ENCODE measurements at places on chromosomes 5 and 9.
A peak's percentile ranks its signal among the peaks of the same experiment; 100 is the strongest.

GRCh38 chr5:10030219-10030831 lies 219.4 kb downstream of the ATPSCKMT start:
- DNase-seq = no peak

GRCh38 chr5:110968246-110969005 lies 103.1 kb upstream of the TSLP start:
- DNase-seq = no peak

GRCh38 chr5:148391422-148391821 lies 7.7 kb downstream of the FBXO38 start:
- DNase-seq = no peak

DNA sequence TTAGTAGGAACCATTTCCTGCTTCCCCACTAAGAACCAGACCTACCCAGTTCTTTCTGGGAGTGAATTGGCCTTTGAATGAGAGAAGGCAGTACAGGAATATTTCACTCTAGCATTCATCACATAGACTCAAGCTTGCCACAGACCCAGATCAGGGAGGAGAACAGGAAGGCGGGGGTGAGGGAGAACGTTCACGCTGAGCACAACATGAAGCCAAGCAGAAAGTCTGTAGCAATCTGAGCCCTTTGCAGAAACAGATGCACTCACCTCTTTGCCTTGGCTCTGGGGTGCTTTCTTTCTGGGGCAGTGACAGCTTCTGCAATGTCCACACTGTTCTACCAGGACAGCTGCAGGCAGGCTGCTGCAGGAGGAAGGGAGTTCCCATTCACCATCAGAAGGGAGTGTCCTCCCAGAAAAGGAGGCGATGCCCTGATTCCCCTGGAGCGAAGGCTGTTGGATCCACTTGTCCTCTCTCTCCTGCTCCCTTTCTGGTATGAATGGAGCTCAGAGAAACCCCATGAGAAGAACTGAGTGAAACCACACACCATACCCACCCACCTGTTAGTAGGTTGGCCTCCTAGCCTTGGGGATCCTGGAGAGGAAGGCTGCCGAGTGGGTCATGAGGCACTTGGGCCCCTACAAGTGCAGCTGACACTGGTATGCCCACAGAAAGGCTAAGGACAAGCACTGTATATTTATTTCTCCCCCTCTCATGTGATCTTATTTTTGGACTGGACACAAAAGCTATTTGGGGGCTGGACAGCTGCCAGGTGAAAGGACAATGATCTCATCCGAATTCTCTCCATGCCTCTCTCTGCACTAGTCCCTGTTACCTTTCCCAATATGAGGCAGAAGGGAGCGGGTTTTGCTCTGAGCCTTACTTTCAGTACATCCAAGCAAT lies 11.7 kb upstream of the FGF1 start:
- no peak for DNase-seq

- DNase-seq = no peak
Observed at GRCh38 chr5:82142928-82143577, 135.1 kb downstream of the RPS23 start.

DNA sequence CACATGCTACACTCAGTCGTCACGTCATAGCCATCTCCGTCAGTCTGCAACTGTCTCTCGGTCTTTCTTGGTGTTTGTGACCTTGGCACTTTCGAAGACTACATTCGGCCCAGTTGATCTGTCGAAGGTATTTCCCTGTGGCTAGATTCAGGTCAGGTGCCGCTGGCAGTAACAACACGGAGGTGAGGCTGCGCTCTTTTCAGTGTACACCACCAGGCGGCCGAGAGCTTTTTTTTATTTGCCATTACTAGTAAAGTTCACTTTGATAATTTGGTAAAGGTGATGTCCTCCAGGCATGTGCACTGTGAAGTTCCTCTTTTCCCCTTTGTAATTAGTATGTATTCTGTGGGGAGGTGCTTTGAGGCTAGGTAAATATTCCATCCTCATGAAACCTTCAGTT lies 49.7 kb downstream of the RNF130 start:
- DNase-seq = no peak

- no peak for DNase-seq
Observed at GRCh38 chr5:76257897-76258296, 145.2 kb upstream of the IQGAP2 start.

- no peak for DNase-seq
Observed at GRCh38 chr9:129932303-129933151, 97.3 kb downstream of the USP20 start.

GRCh38 chr9:8901146-8901545 lies 1101.6 kb upstream of the DMAC1 start:
- DNase-seq = no peak

GRCh38 chr9:105296445-105296844 lies 52.0 kb downstream of the SLC44A1 start:
- no peak for DNase-seq

GRCh38 chr5:96654209-96654608 lies 8.0 kb upstream of the CAST start:
- DNase-seq = no peak

- no peak for DNase-seq
Observed at GRCh38 chr9:20225826-20226225, 396.5 kb downstream of the MLLT3 start.

DNA sequence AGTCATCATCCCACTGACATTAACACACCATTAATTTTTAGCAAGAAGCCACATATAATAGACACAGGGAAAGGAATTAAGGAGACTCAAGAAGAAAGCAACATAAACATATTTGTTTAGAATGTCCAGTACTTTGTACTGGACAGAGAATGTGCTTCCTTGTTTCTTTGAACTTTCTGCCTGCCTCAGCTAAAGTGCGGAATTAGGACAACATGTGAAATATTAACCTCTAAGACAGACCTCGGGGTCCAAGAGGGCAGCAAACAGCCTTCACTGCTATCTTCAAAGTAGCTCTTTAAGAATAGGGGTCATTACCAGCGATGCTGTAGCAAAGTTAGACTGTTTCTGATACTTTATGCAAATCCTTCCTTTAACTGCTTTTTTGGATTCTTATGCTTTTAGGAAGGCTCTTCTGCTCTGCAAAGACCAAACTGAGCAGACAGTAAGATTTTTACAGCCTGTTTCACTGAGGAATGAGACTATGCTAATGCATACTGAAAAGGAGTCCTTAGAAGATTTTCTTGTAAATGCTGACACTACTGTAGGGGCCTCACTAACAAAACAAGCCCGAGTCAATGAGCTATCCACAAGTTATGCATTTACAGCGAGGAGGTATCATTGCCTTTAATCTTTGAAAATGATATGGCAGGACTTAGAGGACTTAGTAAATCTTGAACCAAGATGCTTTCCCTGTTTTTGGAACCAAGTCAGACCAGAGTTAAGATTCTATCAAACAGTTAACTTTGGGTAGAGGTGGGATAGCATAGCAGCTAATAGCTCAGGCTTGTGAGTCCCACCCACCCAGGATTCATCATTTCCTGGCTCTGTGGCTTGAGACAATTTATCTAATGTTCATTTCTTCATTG lies 23.8 kb downstream of the DAB2 start:
- no peak for DNase-seq

- DNase-seq = no peak
Observed at GRCh38 chr9:31597977-31598376, 786.5 kb upstream of the ACO1 start.

GRCh38 chr9:104766025-104766424 lies 2.1 kb downstream of the NIPSNAP3B start:
- no peak for DNase-seq

- no peak for DNase-seq
Observed at GRCh38 chr9:7287065-7287464, 512.5 kb downstream of the DMAC1 start.

DNA sequence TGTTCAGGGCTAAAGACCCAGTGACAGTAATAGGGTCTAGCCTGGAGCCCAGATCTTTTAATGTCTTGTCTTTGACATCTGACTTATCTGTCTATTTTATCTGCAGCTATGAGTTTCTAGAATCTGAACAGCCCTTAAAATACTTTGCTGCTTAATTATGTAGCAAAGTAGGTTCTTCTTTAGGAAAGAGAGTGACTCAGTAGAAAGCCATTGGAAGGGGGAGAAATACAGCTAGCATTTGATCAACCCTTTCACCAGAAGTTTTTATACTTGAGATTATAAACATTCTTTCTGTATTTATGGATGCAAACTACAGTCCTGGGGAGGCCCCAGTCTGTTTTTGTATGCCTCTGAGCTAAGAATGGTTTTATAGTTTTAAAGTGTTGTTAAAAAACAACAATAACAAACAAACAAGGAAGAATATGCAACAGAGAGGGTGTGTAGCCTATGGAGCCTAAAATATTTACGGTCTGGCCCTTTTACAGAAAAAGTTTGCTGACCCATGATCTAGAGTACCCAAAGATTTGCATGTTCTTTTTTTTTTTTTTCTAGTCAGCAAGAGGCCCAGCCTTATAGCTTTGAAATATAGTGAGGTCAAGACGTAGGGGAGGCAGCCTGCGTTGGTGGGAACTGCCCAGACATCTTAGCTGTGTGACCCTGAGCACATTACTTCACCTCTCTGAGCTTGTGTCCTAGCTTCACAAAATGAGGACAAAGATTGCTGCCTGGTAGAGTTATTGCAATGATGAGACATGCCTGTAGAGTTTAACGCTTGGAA lies 9.7 kb downstream of the GSN start:
- DNase-seq = no peak

GRCh38 chr5:332843-333242 lies 11.3 kb downstream of the AHRR start:
- no peak for DNase-seq

DNA sequence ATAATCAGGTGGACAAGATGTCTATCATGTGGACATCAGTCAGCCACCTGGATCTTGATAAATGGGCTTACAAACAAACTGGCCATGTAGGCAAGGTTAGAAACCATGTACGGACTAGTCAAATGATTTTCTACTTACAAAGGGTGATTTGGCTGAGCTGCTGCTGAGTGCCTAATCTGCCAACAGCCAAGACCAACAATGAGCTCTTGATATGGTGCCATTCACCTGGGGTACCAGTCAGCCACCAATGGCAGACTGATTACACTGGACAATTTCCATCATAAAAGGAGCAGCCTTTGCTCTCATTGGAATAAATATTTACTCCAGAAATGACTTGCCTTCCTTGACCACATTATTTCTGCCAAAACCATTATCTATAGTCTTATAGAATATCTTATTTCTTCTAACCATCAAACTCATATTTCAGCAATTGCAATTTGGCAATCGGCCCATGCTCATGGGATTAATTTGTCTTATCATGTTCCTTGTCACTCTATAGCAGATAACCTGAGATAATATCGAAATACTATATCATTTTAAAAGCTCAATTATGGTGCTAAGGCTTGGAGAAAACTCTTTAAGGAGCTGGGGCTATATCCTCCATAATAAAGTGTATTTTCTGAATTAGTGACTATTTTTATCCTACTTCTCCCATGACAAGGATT lies 135.1 kb downstream of the SLC25A46 start:
- no peak for DNase-seq

DNA sequence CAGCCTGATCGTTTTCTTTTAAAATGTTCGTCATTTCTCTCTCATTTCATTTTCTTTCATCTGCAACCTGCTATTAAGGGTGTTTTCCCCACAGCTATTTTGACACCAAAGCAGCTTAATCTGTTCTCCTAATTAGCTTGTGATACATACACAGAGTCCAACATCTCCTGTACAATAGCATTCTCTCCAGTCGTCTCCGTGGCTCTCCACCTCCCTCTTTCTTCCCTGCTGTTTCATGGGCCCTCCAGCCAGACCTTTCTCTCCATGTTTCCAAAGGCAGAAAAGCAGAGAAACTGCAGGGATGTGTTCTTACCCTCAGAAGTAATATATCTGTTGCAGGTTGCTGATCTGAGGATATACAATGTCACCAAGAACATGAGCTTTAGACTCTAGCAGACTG lies 88.8 kb upstream of the SPOCK1 start:
- DNase-seq = no peak

DNA sequence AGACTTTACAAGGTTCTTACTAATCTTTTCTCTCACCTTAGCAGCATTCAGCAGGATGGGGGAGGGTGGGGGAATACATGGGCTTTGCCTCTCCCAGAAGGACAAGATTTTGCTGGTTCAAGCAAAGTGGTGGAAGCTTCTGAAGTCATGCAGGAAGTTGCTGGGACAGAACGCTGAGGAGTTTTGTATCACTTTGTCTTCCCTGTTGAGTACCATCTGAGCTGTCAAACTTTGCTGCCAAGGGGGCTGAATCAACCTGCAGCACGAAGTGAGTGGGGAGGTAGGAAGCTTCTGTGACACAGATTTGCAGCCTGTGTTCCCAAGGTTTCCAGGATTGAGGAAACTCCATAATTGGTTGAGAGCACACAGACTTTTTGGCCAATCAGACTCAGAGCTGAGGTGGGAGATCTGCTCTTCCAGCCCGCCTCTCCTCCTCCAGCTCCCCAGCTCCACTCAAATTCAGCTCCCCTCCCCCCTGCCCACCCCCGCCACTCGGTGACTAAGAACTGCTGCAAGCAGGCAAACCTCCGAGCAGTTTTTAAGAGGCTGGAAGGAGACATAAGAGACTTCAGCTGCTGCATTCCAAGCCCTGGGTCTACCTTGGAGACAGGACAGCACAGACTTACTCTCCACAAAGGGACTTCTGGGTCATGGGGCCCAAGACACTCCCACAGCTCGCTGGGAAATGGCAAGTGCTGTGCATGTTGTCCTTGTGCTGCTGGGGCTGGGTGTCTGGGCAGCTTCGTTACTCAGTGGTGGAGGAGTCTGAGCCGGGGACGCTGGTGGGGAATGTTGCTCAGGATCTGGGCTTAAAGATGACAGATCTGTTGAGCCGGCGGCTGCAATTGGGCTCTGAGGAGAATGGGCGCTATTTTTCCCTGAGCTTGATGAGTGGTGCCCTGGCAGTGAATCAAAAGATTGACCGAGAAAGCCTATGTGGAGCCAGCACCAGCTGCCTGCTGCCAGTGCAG lies at the start of gene PCDHGC5:
TSS of gene PCDHGC5 (plus strand) at position 491 of the 971 bp plus-strand sequence. CDS start at position 651, 160 bp downstream.
- DNase-seq = no peak

DNA sequence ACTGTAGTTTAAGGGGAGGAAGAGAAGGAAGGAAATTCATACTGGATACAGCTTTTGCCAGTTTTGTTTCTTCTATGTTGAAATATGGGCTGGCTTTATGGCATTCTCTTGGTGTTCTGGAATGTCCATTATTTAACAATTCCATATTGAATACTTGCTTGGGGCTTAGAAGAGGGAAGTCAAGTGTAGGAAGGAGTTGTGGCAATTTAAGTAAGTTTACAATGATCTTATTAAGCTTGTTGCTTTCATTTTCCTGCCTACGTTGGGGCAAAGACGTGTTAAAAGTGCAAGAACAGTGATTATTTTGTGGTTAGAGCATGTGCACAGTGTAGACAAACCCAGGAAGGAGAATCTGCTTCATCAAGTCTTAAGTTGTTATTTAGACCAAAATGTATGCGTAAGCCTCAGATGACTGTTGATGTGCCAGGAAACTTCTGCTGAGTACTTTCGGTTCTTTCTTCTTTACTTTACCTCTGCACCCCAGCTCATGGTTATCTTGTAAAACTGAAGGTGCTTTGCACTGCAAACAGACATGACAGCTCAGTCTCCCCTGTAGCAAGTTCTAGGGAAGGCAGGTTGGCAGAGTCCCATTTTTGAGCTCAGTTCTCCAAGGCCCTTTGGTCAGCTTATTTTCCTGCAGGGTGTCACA lies 75.8 kb downstream of the F2RL2 start:
- peak; percentile 67 for DNase-seq

DNA sequence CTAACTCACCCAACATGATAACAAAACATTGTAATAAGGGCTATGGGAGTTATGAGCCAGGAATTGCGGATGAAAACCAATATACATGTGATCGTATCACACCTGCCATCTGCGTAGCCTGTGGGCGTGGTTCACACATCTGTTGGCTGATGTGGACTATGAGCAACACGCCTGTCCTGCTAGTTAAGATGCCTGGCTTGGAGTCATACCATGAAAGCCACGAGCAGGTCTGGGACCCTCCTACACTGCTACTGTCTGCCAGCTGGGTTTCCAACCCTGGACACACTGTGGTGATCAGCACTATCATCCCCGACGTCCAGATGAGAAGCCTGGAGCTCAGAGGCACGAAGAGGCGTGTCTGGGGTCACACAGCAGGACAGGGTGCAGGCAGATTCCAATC lies 40.2 kb downstream of the STK10 start:
- no peak for DNase-seq
